ENCODE measurements at places on chromosomes 7 and 10. TPM values are rescaled to one million over a fixed set of nuclear protein-coding genes. Genes with fewer than 3 reads are reported as not detected.

DNA sequence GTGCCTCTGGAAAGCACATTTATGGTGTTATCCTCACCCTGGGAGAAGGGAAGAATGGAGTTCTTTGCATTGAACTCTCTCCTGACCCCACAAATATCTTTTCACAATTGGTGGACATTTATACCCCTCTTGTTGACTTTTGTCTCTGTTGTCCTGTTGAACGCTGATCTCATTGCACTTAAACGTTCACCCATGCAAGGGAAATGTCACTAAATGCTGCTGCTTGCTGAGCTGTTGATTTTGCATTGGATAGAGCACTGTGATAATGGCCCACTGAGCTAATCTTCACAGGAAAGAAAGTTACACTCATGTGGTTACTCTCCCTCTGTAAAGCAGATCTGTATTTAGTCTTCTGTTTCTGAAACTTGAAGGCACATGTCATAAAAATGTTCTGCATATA, 133.4 kb downstream of the FZD1 start:
- no peak for DNase-seq

Gene VOPP1
- 64.8 TPM for polyA plus RNA-seq

DNA sequence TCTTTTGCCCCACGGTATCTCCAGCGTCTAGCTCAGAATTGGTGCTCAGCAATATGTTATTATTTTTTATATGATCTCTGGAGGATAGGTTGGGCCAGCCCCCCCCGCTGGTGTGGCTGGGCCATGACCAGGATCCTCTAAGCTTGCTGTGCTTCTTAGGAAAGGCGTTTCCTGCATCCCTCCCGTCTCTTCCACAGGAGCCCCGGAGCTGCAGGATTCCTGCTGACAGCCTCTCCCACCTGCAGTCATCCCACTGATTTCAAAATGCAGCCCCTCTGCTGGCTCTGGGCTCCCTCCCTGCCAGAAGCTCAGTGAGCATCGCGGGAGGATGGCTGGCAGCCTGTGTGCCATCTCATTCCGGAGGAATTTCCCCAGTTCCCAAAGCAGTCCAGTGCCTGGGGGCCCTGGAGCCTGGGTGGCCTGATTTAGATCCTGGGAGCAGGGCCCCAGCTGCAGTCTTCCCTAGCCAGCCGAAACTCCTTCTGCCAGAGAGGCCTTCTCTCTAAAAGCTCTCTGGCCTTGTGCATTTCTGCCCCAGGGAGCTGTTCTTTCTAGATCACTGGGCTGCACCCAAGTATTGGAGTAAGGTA, 21.8 kb upstream of the GOLGA7B start:
- DNase-seq: no peak

Gene PARD3
- 88.4 TPM for polyA plus RNA-seq

Gene AKR1C8
- polyA plus RNA-seq: 0.07 TPM

DNA sequence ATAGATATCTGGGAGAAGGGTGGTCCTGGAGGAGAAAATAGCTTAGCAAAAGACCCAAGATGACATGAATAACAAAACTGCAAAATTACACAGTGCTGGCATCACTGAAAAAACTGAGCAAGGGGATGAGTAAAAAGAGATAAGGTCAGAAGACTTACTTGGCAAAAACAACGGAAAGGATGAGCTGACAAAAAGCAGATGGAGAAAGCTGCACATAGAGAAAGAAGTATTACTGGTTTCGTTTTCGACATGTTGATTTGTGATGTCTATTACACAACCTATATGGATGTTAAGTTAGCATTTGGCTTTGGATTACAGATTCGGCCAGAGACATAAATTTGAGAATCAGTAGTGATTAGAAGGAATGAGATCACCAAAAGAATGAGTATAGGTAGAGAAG, 132.1 kb downstream of the MACC1 start:
- DNase-seq: no peak

DNA sequence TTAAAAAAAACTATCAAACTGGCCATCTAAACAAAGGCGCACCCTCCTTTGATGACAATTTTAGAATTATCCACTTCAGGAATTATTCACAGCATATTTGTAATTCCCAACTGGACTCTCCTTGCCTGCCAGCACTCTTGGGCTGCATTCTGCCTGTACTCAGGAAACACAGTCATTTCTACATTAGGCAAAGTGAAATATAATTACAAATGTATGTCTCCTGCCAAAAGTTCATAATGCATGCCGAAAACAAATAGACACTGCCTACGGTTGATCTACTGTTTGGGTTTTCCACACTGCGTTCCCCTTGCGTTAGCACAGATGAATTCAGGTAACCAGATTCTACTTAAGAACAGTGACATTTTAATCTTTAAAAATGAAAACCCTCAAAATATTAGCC, 1.9 kb downstream of the HGF start:
- DNase-seq: no peak

DNA sequence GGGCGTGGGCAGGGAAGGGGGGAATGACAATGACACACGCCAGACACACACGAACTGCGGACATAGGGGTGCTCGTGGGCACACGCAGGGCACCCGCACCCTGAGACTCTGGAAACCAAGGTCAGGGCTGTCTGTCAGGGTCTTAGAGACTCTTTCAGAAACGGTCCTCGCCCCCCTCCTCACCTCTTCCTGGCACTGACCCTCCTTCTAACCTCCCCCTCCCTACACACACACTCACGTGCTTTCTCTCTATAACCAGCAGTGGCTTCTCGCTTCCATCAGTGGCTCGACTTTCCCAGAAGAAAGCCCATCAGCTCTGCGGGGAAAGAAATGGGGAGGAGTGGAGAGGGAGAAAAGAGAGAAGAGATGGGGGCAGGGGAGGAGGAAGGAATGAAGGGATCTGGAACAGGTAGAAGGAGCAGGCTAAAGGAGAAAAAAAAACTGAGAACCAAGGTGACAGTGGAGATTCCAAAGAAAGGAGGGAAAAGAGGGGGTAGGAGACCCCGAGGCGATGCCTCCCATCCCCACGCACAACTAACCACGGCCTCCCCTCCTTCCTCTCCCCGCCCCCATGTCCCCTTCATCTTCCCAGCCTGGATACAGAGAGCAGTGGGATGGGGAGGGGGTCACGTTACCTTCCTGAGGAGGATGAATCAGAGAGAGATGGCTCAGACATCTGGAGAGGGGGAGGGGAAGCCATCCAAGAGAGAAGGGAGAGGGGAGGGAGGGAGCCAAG, 1.7 kb upstream of the VGF start:
- DNase-seq: no peak

Gene CDNF
- 2.6 TPM for polyA plus RNA-seq

DNA sequence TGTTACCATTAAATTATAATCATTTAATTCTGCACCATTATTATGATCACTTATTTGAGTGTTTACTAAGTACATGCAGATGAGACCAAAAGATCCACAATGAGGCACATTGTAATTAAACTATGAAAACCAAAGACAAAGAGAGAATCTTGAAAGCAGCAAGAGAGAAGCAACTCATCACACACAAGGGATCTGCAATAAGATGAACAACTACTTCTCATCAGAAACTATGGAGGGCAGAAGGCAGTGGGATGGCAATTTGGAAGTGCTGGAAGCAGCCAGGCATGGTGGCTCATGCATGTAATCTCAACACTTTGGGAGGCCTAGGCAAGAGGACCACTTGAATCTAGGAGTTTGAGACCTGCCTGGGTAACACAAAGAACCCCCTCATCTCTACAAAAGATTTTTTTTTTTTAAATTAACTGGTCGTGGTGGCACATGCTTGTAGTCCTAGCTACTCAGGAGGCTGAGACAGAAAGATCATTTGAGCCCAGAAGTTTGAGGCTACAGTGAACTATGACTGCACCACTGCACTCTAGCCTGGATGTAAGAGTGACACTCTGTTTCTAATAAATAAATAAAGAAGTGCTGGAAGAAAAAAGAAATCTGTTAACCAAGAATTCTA, 47.7 kb downstream of the CDK6 start:
- DNase-seq: no peak

Gene GPR85
- 0.71 TPM for polyA plus RNA-seq

DNA sequence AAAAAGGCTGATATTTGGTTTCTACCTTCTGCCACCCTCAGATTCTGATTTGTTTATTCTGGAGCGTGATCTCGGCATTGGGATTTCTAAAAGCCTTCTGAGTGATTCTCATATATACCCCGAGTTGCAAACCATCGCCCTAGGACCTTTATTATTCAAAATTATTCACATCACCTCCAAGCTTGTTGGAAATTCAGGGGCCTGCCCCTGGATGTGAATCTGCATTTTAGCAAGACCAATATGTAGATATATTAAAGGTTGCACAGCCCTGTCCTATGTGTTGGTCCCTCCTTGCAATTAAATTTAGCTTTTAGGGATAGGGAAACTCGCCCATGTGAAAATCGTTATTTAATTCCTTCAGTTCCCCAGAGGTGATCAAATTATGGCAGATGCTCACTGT, 9.0 kb upstream of the CHN2 start:
- no peak for DNase-seq

Gene SLC16A9
- 48.0 TPM for polyA plus RNA-seq

Gene NCF1
- 1.7 TPM for polyA plus RNA-seq

Gene NUDT5
- polyA plus RNA-seq: 84.3 TPM

- no peak for DNase-seq
These were observed 303.8 kb upstream of the ZMIZ1 start for GRCh38 chr10:78764846-78765430.

GRCh38 chr10:78942091-78942501, 126.7 kb upstream of the ZMIZ1 start:
- DNase-seq: no peak

- DNase-seq: no peak
These were observed 94.9 kb upstream of the SKAP2 start for GRCh38 chr7:26959290-26959689.

Gene PPRC1
- 30.0 TPM for polyA plus RNA-seq

- no peak for DNase-seq
These were observed 8.5 kb upstream of the RABGEF1 start for GRCh38 chr7:66731986-66732385.

GRCh38 chr10:122864901-122865300, 14.5 kb downstream of the FAM24B start:
- no peak for DNase-seq

DNA sequence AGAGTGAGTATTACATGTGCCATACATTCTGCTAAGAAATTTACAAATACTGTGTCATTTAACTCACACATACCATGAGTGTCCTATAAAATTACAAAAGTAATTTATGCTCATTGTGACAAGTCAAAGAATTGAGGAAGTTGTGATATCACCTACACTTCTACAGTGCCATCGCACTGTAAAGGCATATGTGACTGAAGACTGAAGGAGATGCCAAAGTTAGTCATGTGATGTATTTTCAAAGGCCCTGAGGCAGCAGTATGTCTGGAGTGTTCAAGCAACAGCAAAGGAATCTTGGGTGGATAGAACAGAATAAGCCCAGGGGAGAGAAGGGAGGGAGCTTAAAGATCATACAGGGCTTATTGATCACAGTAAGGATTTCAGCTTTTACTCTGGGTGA, 176.8 kb downstream of the WNT2 start:
- DNase-seq: no peak

Gene AKR1D1
- polyA plus RNA-seq: 0.10 TPM

Gene EPHB6
- 21.0 TPM for polyA plus RNA-seq

Gene ELN
- 61.7 TPM for polyA plus RNA-seq

DNA sequence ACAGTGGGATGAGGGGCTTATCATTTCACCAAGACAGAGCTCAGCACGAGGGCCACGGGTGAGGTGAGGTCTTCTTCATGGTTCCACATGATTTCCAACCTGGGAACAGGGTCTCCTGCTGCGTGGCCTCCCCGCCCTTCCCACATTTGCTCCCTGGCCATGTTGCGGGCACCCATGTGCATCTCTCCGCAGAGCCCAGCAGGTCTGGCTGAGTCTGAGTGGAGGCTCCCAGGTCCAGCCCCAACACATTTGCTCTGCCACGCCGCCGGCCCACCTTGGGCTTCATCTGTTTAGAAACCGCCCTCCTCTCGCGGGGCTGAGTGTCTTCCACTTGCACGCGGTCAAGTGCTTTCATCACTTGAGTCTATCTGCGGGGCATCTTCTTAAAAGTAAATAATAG, 14.8 kb upstream of the PRKAR1B start:
- DNase-seq: no peak

- DNase-seq: no peak
These were observed 58.6 kb upstream of the LOXL4 start for GRCh38 chr10:98326621-98327027.

- no peak for DNase-seq
These were observed 2.7 kb downstream of the PROSER2 start for GRCh38 chr10:11825796-11826414.

Gene TUBB8
- polyA plus RNA-seq: 0.43 TPM

Gene TMEM178B
- 0.21 TPM for polyA plus RNA-seq

DNA sequence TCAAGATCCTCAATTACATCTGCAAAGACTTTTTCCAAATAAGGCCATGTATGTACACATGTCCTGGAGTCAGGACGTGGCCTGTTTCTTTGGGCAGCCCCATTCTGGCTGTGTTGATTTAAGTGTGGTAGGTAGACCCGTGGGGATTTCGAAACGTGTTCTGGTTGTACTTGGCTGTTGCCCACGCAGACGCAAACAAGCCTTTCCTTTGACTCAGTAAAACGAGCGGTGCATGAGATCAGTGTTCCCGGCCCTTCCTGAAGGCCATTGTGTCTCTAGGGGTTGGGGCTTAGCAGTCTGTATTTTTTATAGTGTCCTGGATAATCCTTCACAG, 64.8 kb upstream of the DNAJB6 start:
- DNase-seq: no peak

Gene ALOX5
- 3.9 TPM for polyA plus RNA-seq

Gene LRRC4
- 8.4 TPM for polyA plus RNA-seq

GRCh38 chr10:13450069-13450468, 78.7 kb downstream of the BEND7 start:
- no peak for DNase-seq

GRCh38 chr7:47586925-47587324, 5.0 kb upstream of the TNS3 start:
- no peak for DNase-seq

GRCh38 chr7:148609045-148609725, 18.6 kb downstream of the C7orf33 start:
- no peak for DNase-seq

DNA sequence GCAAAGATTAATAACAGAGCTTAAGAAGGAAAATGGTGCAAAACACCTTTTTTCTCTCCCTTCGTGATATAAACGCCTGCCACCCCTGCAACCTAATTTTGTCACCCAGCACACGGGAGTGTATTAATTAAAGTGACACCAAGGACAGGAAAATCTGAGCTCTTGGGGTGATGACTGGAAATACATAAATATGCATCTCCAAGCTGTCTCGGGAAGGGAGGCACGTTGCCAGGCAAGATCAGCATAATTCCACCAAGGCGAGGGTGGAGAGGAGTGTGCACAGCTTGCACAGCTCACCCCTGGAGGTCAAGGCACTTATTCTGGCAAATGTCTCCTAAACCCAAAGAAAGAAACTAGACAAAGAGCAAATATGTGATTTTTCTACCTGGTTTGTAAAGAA, 700.9 kb downstream of the GRID1 start:
- no peak for DNase-seq

- DNase-seq: no peak
These were observed 680.7 kb upstream of the GHITM start for GRCh38 chr10:83458611-83459010.
